Activated CD4-positive, alpha-beta memory T cell treated with anti-CD3 and anti-CD28 coated beads for 36 hours (primary cell): ENCODE measurements at places on chromosomes 16 and 17. TPM values are rescaled to one million over a fixed set of nuclear protein-coding genes. Genes with fewer than 3 reads are reported as not detected.
A peak's percentile ranks its signal among the peaks of the same experiment; 100 is the strongest.

DNA sequence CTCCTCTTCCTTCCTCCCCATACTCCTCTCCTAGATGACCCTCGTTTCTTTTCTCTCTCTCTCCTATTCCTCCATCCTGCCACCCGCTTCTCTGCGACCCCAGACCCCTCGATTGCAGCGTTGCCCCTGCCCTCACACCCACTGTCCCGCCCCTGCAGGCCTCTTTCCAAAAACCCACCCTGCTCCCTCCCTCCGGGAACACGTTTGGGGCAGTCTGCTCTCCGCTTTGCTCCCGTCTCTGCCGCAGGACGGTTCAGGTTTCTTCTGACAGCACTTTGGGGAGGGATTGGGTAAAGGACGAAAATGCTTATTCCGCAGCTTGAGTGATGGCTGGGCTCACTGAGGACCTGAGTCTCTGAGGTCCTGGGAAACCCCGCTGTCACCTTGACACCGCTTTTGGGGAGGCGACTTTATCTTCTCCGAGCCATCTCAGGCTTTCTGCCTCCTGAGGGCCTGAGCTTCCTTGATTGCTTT lies 690 bp downstream of the NDE1 start:
- no peaks in the 10 kb centered on the region for H3K27me3 ChIP-seq
- H3K36me3 ChIP-seq: peaks cover 17% of the 10 kb centered on the region
- H3K4me3 ChIP-seq: peak overlapping the region; percentile 100

DNA sequence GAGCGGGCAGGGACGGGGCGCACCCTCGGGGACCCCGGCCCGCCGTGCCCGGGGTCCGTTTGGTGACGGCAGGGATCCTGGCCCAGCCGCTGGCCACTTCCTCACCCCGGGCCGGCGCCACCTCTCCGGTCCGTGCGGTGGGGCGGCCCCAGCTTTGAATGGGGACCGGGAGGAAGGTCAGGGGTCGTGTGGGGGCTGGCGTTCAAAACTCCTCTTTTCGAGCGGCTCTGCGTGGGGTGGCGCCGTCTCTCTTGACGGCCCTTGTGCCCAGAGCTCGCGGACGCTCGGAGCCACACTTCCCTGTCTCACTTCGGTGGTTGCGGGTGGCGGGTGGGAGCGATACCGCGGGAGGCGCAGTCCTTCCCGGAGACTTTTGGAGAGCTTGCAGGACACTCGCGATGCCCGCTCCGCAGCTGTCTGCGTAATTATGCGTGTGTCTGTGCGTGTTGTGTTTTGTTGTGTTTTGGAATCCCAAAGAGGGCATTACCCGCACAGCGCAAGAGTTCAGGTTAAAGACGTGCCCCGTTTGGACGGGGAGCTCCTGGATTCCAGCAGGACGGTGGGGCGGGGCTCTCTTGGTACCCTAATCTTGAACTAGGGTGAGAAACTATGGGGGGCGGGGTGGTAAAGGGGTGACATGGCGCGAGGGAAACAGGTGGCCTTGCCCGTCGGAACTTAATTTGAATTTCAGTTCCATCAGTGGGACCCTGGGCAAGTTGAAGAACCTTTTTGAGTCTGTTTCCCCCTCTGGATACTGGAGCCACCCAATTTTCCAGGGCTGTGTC lies 637 bp downstream of the PLCG2 start:
- no peak overlapping the region for H3K27ac ChIP-seq
- no peaks in the 10 kb centered on the region for H3K36me3 ChIP-seq
- H3K4me1 ChIP-seq: peaks cover 10% of the 10 kb centered on the region

- no peaks in the 10 kb centered on the region for H3K36me3 ChIP-seq
- DNase-seq: no peak
- H3K4me3 ChIP-seq: no peak overlapping the region
- H3K27me3 ChIP-seq: no peaks in the 10 kb centered on the region
These were observed 32.1 kb downstream of the ZFHX3 start for GRCh38 chr16:73015612-73016487.

DNA sequence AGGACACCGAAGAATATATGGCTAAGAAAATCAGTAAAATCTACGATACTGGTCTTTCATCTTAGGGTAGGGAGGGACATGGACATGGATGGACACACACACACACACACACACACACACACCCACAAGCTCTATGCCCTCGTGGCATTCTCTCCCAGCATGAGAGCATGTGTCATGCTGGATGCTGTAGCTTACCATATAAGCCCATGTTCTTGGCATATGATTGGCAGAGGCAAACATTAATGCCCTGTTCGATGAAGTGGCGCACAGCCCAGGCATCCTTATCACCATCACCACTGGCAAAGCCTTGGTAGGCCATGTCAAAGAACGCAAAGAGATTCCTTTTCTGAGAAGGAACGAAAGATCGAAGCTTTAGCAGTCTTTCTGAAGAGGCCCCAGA lies 17.6 kb downstream of the GOT2 start:
- DNase-seq: no peak
- H3K27me3 ChIP-seq: no peaks in the 10 kb centered on the region
- no peak overlapping the region for H3K4me3 ChIP-seq
- no peak overlapping the region for H3K27ac ChIP-seq
- peaks cover 59% of the 10 kb centered on the region for H3K36me3 ChIP-seq

GRCh38 chr16:62639890-62640289 lies 603.7 kb upstream of the CDH8 start:
- no peaks in the 10 kb centered on the region for H3K36me3 ChIP-seq
- no peak for DNase-seq
- no peak overlapping the region for H3K4me3 ChIP-seq

- peaks cover 21% of the 10 kb centered on the region for H3K36me3 ChIP-seq
- peak; percentile 51 for DNase-seq
- no peaks in the 10 kb centered on the region for H3K27me3 ChIP-seq
These were observed 1.7 kb downstream of the KANSL1 start for GRCh38 chr17:46191322-46192188.

- H3K4me3 ChIP-seq: no peak overlapping the region
- peaks cover 5% of the 10 kb centered on the region for H3K4me1 ChIP-seq
- H3K36me3 ChIP-seq: no peaks in the 10 kb centered on the region
- no peak for DNase-seq
- H3K27me3 ChIP-seq: no peaks in the 10 kb centered on the region
- no peak overlapping the region for H3K27ac ChIP-seq
These were observed 28.9 kb upstream of the ABCC12 start for GRCh38 chr16:48184681-48185080.

GRCh38 chr16:14668556-14669223 lies 25.4 kb downstream of the PLA2G10 start:
- H3K36me3 ChIP-seq: peaks cover 43% of the 10 kb centered on the region
- no peaks in the 10 kb centered on the region for H3K27me3 ChIP-seq
- no peak overlapping the region for H3K4me3 ChIP-seq
- DNase-seq: no peak
- peaks cover 4% of the 10 kb centered on the region for H3K4me1 ChIP-seq

DNA sequence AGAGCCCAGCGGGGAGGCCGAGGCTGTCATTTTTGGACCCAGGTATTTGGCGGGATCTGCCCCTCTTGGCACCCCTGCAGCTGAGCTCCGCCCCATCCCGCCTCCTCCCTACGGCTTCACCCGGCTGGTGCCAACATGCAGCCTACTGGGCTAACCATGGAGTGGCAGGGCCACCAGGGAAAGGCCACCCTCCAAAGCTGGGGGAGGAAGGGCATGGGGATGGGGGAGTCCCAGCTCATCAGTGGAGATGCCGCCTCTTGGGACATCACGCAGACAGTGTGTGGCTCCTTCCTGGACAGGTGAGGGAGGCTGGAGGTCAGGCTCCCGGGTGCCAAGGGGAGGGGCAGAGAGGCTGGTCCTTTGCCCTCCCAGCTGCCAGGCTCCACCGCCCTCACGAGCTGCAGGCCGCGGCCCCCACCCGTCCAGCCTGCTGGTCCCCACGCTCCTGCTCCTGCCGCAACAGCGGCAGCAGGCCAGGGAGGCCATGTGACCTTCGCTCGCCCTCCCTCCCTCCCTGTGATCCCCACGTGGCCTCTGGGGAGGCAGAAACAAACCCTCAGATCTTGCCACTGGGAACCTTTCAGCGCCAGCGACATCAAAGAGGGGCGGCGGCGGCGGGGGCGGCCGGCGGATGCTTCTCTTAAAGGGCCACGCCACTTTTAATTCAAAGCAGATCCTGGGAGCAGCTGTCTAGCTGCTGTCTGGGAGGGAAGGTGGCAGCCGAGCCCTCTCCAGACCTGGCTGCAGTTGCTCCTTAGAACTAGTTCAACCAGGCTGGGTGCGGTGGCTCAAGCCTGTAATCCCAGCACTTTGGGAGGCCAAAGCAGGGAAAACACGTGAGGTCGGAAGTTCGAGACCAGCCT lies 6.8 kb upstream of the NOTUM start:
- peak; percentile 94 for DNase-seq
- H3K27me3 ChIP-seq: no peaks in the 10 kb centered on the region
- peak overlapping the region; percentile 39 for H3K4me3 ChIP-seq

DNA sequence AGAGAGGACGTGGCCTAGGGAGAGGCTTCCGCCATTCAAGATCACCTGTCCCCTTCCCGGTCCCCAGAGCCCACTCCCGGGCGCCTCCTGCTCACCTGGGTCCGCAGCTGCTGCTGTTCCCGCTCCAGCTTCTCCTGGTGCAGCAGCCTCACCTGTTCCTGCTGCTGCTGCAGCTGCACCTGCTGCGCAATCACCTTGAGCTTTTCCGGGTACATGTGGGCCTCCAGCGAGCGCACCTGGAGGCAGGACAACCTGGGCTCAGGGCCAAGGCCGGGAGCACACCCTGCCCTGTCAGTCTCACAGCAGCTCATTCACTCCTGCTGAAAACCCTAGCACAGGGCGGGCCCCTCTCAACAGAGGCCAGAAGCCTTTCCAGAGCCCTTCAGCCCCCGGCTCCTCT lies 12.5 kb downstream of the TFAP4 start:
- H3K4me1 ChIP-seq: peaks cover 3% of the 10 kb centered on the region
- no peak overlapping the region for H3K27ac ChIP-seq
- DNase-seq: no peak
- H3K36me3 ChIP-seq: peaks cover 15% of the 10 kb centered on the region
- no peaks in the 10 kb centered on the region for H3K27me3 ChIP-seq
- no peak overlapping the region for H3K4me3 ChIP-seq

DNA sequence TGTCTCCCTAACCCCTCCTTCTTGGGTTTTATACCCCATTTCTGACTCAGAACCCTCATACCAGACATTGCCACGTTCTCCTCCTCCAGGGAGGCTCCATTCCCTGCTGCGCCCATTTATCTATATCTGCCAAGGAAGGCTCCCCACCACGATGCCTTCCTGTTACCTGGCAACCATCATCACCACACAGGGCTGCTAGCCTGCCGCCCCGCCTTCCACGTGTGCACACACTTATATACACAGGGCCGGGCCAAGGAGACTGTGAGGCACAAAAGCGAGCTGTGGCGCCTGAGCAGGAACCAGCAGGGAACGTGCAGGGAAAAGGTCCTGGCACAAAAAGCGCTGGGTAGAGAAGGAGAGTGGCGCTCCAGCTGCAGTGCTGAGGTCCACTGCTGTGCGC lies 261.8 kb downstream of the CBLN1 start:
- no peak overlapping the region for H3K4me3 ChIP-seq
- H3K36me3 ChIP-seq: no peaks in the 10 kb centered on the region
- DNase-seq: no peak
- no peaks in the 10 kb centered on the region for H3K27me3 ChIP-seq
- H3K27ac ChIP-seq: no peak overlapping the region

DNA sequence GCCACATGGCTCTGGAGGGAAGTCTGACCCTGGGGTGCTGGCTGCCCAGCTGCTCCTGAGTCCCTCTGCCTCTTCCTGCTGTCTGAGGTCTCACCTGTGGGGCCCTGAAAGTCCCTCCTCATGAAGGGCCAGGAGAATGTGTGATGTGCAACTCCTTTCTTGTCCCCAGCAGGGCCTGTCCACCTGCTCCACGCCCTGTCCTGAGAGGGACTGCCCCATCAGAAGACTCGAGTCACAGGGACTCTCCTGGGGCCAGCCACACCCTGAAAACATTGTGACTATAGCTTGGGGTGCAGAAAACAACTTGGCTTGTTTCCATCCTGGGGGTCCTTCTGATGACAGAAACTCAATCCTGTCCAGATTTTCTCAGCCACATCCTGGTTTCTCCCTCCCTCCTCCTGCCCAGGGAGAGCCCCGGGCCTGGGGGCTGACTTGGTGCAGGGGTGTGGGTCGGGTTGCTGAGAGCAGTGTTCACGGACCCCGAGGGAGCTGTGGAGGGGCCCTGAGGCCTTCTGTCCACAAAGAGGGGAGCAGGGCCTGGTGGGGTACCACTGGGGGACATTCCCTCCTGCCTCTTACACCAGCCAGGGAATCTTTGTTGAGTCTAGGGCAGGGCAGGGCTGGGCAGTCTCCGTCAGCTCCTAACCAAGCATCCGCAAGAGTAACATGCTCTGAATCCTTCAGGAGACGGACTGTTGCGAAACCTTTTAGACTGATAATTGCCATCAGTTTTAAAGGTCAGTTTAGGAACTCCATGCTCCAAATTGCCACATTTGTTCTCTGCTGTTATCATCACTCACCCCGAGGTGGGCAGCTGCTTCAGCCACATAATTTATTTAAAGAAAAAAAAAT lies 45.9 kb downstream of the NT5M start:
- H3K36me3 ChIP-seq: no peaks in the 10 kb centered on the region
- H3K27ac ChIP-seq: no peak overlapping the region
- no peaks in the 10 kb centered on the region for H3K27me3 ChIP-seq
- DNase-seq: no peak
- H3K4me1 ChIP-seq: no peaks in the 10 kb centered on the region

MYH13 gene
- total RNA-seq: not detected

GAS7 gene
- total RNA-seq: 0.26 TPM

NPIPA3 gene
- 2.1 TPM for total RNA-seq

EPN3 gene
- not detected for total RNA-seq

ZACN gene
- total RNA-seq: 4.9 TPM
